ENCODE measurements at places on chromosomes 6 and 20.

- no peak for DNase-seq
Observed at GRCh38 chr6:44353336-44353735, 10.9 kb downstream of the SPATS1 start.

DNA sequence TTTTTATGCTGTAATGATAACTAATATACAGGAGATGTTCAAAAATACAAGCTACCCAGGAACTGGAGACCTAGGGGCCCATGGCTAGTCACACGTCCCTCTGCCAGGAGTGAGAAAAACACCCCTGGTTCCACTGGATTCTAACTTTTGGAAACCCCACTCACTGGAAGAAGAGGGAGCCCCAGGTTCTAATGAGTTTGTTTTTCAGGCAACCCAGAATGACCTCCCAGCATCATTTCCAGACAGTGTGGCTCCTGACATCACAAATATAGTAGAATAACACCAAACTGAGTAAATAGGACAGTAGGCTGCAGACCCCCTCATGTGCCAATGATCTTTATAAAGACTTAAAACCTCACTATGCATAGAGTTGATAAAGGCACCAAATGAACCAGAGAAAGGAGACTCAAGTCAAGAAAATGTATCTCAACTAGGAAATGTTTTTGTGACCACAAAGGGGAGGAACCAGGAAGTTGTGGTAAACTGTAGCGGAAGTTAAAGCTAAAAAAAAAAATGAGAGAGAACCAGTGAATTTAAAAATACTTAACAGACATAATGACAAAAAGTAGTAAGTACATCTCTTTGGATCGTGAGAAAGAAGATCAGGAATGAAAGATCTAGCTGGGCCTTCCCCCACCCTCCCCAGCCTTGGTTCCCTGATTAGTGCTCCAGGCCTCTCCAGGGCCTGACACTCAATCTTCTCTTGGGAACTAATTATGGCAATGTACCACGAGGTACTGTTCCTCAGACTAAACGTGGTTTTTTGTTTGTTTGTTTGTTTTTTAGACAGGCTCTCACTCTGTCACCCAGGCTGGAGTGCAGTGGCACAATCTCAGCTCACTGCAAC lies 19.8 kb downstream of the HLA-E start:
- no peak for DNase-seq

DNA sequence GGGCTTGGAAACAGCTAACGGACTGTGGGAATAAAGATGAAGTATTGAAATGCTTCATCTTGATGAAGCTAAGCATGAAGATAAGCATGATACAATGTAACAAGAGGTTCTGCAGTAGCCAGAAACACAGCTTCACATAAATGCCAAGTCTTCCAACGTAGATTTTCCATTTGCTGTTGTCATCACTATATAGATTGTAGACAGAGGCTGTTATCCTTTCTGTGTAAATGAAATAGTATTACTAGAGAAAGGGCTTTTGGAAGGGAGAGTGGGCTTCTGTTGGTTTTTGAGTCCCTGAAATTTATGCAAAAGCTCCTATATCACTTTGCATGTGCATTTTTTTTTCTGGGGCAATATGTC lies 649.0 kb downstream of the RNF144B start:
- no peak for DNase-seq

DNA sequence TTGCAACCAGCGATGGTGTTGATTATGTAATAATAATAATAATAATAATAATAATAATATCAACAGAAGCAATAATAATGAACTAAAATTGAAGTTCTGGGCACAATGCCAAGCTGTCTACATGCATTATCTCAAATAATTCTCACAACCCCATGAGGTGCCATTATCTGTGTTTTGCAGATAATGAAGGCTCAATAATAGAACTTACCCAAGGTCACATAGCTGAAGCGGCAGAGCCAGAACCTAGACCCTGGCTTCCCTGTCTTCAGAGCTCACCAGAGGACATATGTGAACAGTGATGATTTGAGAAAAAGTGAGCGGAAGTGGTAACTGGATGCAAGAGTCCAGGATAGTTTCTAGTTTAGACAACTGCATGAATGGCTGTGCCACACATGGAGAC lies 91.0 kb downstream of the HIVEP1 start:
- DNase-seq, result no peak

GRCh38 chr6:2970034-2970685 lies 1.2 kb downstream of the SERPINB6 start:
- no peak for DNase-seq

- no peak for DNase-seq
Observed at GRCh38 chr20:41030531-41031242, 2.1 kb downstream of the TOP1 start.

GRCh38 chr6:155254139-155254538 lies 9.7 kb upstream of the CLDN20 start:
- DNase-seq, result no peak

GRCh38 chr6:166596776-166597507 lies 10.5 kb upstream of the RAMACL start:
- DNase-seq, result no peak

DNA sequence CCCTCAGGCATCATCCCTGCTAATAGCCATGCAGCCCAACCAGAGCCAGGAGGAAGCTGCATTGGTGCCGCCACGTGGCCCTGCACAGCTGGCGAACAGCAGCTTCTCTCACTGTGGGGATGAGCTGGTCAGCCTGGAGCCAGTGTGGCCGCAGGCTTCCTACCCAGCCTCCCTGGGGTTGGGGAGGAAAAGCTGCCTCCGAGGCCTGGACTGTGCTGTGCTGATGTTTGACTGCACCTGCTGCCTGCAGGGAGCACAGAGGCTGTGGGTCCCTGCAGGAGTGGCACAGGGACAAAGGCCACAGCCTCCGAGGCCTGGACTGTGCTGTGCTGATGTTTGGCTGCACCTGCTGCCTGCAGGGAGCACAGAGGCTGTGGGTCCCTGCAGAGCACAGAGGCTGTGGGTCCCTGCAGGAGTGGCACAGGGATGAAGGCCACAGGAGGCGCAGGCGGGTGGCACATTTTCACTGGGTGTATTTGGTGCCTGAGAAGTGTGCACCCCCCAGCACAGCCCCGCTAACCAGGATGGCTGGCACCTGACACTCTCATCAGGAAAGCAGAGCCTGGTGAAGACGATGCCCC lies 83.9 kb downstream of the DLL1 start:
- peak; percentile 34 for DNase-seq

GRCh38 chr6:42784717-42785498 lies 3.1 kb downstream of the BICRAL start:
- DNase-seq, result no peak

- DNase-seq, result no peak
Observed at GRCh38 chr6:53412751-53413150, 64.0 kb upstream of the ELOVL5 start.

GRCh38 chr20:49862607-49863200 lies 50.1 kb downstream of the SLC9A8 start:
- DNase-seq, result no peak

DNA sequence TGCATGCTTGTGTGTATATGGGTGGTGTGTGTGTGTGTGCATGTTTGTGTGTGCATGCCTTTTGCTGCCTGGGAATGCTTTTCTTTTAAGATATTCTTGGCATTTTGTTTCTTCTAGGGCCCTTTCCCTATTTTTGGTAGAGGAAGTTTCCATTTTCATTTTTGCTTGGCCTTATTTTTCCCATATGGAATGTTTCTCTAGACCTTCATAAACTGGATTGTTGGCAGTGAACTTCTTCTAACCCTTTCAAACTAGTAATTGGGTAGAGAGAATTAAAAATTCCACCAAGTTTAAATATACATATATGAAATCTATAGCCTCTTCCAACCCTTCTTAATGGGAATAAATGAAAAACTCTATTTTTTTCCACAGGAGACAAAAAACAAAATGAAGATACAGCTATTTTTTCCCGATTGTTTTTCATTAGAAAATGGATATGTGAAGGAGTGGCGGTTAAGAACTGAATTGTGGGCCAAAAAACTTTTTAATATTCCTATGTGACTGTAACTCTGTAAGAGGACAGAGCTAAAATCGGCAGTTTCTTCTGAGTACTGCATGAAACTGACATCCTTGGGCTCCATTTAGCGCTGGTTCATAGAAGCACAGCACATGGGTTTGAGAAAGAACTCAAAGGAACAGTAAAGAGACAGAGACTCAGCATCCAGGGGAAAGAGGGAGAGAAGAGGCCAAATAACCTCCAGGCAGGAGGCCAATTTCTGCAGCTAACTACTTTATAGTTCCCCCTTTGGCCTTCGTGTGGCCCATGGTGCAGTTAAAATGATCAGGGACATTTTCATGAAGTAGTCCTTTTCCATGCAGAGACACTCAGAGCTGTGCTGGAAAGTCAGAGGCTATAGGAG lies 102.1 kb downstream of the TMEM170B start:
- DNase-seq, result no peak

DNA sequence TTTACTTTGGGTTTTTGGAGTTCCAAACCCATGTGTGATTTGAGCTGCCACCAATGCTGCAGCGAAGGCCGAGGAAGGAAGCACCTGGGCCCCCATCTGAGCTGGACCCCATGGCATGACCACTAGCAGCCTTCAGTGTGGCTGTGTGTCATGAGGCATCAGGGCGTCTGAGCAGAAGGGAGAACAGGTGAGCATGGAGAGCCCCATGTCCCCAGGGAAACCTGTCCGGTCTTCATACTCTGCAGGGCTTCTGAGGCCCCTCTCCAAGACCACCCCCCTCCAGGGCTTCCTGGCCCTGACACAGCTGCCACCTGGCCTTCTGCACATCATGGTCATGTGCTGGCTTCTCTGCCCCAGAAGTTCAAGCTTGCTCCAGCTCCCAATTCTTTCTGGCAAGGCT lies 169.1 kb upstream of the CST7 start:
- no peak for DNase-seq

DNA sequence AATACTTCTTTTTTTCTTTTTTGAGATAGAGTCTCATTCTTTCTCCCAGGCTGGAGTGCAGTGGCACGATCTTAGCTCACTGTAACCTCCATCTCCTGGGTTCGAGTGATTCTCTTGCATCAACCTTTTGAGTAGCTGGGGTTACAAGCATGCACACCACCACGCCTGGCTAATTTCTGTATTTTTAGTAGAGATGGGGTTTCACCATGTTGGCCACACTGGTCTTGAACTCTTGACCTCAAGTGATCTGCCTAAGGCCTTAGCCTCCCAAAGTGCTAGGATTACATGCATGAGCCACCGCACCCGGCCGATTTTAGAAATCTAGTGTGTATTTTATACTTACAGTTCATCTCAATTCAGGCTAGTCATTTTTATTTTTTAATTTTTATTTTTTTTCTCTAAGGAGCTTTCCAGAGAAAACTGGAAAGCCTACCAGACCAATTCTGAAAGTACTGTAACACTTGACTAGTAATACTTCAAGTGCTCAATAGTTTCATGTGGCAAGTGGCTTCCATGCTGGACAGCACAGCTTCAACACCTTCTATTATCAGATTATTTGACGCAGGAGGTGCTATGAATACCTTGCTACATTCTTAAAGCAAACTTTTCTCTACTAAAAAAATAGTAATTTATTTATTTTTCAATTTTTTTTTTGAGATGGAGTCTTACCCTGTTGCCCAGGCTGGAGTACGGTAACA lies 25.0 kb downstream of the POLR1C start:
- DNase-seq, result no peak

DNA sequence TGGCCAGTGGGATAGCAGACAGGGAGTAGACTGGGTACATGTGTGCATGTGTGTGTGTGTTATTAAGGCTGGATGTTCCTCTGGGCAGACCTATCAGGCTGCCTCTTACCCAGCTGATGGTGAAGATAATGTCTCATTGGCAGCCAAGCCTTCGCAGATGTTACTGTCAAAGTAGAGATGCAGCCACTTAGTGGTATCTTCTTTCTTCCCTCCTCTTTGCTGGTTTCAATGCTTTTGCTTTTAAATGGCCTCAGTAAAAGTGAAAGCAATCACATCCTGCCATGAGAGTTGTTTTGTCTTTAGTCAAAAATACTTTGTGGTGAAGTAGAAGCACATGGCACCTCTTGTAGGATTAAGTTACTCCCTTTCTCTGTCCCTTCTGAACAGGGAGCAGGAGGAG lies 57.5 kb downstream of the SNRNP48 start:
- no peak for DNase-seq

GRCh38 chr6:6815732-6816131 lies 227.2 kb downstream of the LY86 start:
- no peak for DNase-seq

DNA sequence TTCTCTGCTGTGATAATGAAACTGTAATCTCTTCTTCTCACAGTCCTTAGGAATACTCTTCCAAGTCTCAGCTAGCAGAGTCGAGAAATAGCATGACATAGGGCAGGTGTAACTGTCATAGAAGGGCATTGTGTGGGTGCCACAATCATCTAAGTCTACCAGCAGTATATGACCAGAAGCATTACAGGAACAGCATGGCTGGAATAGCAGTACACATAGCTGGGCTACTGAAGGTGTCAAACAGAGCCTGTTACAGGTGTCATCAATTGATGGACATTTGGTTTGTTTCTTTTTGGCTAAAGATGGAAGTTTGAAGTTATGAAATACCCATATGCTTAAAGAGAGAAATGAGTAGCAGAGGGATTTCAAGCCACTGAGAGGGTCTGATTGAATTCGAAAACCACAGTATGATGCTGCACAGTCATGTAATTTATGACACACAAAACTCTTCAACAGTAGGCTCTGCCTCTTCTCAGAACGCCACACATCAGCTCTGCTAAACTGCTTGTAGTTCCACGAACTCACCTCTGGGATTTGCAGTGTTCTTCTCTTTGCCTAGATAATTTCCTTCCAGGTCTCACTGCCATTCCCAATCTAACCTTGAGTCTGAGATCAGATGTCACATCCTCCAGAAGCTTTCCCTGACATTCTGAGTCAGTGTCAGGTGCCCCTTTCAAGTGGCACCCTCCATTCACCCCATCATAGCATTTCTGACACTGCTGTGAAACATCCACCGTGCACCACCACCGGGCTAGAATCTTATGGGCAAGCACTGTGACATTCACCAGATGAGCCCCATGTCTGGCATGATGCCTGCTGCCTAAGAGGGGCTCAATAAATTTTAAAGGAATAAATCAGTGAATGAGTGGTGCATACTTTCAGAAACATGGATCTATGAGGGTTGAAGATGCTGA lies 151.0 kb downstream of the ADAT2 start:
- no peak for DNase-seq

DNA sequence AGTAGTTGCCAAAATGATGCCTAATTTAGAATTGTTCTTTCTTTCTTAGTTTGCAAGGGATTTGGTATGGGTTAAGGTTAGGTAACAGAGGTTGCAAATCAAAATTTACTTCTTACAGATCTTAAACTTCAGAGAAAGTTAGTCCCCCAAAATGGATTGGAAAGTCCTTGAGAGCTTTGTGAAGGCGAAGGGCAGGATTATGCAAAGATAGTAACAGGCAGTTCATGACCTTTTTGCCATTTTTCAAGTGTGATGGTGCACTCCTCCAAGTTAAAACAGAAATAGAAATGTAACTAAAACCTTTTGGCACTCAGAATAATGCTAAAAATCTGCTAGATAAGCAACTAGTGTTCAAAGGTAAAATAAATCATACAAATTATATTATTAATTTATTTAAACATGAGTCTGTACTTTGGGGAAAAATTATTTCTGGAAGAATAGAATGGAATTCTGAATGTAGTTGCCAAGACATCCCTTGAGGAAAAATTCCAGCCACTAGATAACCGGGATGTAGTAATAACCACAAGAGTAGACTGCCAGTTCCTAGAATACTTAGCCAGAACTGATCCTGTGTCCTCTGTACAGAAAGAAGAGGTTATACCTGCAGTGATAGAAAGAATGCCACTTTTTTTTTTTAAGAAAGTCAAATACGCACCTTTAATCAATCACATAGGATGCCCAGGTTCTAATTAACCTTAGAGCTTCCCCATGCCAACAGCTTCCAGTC lies 31.8 kb upstream of the DAAM2 start:
- no peak for DNase-seq

GRCh38 chr6:150464966-150465365 lies 96.2 kb downstream of the IYD start:
- DNase-seq, result no peak
